ENCODE measurements at places on chromosomes 5 and 9.

GRCh38 chr5:59609501-59610265, 283.8 kb downstream of the PDE4D start:
- DNase-seq = peak; percentile 22

DNA sequence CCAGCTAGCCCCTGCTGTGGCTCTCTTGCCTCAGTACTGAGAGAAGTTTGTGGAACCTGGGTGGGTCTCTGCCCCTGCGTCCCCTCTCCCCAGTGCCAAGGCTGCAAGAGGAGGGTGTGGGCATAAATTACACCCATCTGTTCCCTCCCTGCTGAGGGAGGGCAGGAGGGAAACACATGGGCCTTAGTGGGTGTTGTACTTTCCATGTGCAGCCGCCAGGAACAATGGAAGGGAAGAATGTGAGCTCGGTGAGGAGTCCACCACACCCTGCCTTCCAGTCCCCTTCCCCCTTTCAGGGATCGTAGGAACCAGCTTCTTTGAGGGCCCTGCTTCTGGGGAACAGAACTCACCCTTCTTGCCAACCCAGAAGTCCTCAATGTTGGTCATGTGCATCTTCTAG, 138.2 kb upstream of the KLF4 start:
- no peak for DNase-seq

DNA sequence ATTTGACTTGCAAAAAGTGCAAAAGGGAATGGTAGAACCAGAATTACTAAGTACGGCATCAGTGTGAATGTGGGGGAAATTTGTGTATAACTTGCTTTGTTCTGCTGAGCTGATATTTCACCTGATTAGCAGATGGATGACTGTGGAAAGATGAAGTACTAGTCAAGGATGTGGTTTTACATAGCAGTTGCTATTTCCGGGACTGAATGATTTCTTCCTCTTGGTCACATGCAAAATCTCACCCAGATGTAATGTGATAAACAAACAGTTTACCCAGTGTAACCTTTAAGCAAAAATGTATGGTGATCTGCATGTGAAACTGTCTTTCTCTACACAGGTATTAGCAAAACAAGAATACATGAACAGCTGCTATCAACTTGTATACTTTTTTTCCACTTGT, 46.1 kb downstream of the DCP2 start:
- no peak for DNase-seq

DNA sequence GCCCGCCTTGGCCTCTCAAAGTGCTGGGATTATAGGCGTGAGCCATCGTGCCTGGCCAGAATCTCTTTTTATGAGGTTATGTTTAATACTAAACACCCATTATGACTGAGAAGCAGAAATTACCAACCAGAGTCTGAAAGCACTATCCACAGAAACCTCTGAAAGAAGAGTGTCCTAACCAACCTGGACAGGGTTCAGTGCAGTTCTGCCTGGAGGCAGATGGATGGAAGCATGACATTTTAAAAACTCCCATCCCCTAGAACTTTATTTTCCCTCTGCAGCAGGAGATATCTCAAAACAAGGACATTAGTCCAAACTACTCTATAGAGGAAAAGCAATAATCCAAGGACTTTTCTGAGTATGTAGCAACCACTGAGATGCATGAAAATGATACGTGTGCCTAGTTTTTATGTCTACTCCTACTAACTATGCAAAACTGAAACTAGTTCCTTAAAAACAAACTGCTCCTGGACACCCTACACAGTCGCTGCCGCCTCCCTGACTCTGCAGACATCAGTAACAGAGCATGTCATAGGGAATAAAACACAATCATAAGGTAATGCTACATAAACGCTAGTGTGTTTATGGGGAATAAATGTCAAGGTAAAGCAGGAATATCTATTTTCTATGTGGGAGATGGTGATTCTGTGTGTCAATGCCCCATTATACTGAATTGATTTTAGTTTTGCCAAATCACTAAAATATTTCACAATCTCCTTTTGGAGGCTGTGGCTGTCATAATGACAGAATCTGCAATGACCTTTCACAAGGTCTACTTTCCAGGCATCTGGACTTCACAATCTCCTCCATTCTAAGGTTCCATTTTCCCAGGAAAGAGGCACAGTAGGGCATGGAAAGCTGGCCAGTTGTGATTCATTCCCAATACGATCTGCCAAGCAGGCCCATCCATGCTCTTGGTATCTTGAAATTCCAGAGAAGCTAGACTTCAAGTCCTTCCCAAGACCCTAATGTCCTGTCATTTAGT, 122.8 kb downstream of the SIL1 start:
- DNase-seq = no peak

DNA sequence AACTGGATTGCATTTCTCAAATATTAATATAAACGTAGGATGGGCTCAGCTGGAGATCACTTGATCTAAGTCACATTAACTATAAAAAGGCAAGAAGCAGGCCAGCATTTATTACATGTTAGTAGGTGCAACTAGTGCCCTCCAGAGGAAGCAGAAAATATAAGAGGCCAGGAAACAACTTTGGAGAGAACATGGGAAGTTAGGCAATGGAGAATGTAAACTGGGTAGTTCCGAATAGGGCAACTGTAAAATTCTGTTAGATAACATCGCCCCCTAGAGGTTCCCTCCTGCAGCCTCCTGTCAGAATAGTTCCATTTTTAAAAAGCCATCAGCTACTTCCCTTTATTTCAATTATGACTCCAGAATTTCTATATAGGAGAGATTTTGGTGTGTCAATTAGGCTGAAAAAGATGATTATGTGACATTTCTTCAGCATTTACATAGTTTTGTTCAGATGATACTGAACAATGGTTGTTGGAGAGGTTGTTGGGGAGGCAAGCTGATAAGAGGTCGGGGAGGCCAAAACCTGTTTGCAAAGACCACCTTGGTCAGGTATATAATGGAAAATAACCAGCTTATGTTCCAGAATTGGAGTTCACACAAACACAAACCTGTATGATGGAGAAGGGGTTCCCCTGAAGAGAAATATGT, 22.4 kb downstream of the CCL28 start:
- peak; percentile 60 for DNase-seq

- DNase-seq = no peak
Observed at GRCh38 chr5:111703662-111704061, 53.3 kb downstream of the NREP start.

DNA sequence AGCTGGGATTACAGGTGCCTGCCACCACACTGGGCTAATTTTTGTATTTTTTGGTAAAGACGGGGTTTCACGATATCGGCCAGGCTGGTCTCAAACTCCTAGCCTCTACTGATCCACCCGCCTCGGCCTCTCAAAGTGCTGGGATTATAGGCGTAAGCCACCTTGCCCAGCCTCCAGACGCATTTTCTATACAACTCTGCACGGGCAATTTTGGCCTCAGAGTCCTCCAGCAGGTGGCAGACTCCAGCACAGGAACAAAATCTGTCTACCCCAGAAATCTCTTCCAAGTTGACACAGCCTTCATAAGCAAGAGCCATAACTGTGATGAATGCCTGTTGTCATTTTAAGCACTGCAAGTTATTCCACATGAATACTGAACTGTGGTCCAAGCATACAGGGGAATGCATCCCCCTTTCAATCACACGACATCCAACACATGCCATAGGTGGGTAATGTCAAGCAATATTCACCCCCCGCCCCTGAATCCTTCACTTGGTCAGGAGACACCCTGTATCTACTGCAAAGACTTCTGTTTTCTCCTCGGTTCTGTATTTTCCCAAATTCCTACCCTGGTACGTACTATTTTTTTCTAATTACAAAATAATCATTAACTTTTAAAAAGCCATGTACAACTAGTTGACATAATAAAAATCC, 50.8 kb downstream of the ALDH7A1 start:
- DNase-seq = peak; percentile 54

DNA sequence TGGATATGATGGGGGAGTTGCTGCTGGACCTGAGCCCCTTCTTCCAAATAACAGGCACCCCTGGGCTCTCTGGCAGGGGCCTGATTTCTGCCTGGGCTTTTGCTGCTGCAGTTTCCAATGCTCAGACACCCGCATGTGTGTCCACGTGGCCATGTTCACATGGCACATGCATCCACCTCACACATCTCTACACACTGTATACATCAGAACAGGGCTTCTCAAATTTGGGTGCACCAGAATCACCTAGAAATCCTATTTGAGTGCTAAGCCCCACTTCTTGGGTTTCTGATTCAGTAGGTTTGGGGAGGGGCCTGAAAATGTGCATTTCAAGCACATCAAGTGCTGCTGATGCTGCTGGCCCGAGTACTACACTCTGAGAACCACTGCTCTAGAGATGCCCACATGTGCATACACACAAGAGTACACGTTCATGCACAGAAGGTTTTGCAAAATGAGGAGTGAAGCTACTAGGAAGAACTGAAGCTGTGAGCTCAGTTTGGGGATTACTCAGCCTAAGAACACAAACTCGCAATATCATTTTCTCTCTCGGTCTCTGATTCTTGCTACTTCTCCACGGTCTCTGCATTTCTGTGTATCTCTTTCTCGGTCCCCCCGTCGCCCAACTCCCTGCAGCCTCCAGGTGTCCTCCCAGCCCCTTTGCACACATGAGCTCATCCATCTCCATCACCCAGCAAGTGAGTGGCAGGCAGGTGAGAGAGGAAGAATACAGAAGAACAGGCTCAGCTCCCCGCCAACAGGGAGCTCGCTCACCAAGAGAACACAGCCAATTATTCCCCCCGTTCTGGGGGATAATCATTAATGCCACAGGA, 97.0 kb downstream of the PCDH1 start:
- no peak for DNase-seq

DNA sequence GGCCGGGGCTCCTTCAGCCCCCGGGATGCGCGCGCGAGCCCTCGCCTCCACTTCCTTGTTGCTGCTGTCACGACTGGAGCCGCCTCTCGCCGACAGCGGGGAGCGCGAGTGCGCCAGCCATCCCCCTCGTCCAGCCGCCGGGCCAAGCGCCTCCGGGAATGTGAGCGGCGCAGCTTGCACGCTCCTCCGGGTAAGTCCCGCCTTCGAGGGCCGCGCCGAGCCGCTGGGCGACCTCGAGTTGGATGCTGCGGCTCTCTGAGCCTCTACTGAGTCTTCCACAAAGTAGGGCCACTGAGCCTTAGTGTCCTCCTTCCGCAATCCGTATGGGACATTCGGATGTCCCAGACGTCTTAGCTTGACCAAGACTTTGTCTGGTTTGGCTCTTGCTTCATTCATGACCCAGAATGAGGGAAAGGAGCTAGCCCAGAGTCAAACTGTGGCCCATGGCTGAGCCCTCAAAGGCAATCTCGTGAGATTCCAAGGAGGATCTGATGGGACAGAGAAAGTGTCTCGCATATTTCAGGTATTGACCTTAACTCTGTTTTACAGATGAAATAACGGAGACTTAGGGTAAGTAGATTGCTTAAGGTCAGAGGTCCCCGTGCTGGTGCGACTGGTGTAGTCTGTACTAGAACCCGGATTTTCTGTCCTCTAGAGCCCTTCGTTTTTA, 586 bp downstream of the HMGXB3 start:
- DNase-seq = peak; percentile 58

GRCh38 chr5:129506086-129506485, 46.0 kb downstream of the ADAMTS19 start:
- DNase-seq = no peak

GRCh38 chr5:154461531-154461930, 15.7 kb downstream of the SAP30L start:
- DNase-seq = no peak

DNA sequence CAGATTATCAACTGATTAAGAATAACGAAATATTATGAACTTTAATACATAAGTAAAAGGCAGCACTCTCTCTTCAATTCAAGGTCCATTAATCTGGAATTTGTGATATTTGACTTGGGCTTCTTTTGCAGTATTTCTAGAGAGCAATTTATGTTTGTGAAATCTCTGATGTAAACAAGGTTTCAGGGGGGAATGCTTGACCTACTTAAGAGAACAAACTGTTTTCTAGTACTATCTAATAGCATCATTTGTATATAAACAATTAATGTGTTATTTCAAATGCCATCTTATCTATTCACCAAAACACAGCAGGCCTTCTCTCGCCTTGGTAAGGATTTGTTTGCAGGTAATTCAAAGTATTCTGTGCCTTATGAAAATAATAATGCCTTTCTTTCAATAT, 103.6 kb upstream of the FST start:
- DNase-seq = no peak

GRCh38 chr9:116574027-116574679, 113.0 kb upstream of the TRIM32 start:
- DNase-seq = no peak

DNA sequence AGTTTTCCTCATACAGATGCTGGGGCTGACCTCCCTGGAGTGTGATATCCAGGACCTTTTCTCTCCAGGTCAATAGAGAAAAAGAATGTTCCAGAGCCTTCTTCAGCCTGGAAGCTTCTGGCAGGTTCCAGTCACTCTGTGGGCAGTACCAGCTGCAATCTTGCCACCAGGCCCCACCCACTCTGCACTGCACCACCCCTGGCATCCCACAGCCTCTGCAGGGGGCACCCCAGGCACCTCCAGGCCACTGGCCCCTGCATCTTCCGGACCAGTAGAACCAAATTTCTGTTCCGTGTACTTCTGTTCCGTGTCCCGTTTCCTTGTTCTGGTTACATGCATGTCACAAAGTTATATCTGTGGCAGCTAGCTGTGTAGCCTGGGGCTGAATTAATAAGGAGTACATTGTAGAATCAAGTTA, 83.3 kb upstream of the ZBTB43 start:
- DNase-seq = peak; percentile 29

All from activated CD4-positive, alpha-beta T cell treated with anti-CD3 and anti-CD28 coated beads for 48 hours (primary cell).